Activated gamma-delta T cell treated with Interleukin-2 at 50 U/mL for 16 hours (primary cell): ENCODE measurements at places on chromosomes 5 and 9.

- no peak for DNase-seq
Observed at GRCh38 chr5:10984021-10984715, 223.1 kb upstream of the DAP start.

- DNase-seq: no peak
Observed at GRCh38 chr5:143551820-143552251, 148.3 kb upstream of the NR3C1 start.

GRCh38 chr5:134994560-134995156 is 27.0 kb downstream of the CATSPER3 start:
- no peak for DNase-seq

DNA sequence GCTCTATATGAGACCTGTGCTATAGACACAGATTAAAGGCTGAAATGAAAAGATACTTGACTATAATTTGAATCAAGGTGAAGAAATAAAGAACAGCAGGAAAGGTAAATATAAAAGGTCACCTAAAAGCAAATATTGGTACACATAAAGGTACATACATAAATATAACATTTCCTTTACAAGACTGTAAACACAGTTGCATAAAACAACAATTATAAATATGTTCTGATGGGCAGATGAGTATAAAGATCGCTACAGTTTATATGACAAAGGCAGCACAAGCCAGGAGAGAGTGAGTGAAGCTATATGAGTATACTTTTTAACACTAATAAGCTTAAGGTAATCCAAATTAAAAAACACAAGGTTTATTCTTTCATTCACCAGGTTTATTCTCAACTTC is 114.5 kb downstream of the OXCT1 start:
- DNase-seq: no peak

- no peak for DNase-seq
Observed at GRCh38 chr9:94721754-94722153, 4.7 kb upstream of the AOPEP start.

GRCh38 chr9:106929471-106930177 is 66.7 kb downstream of the ZNF462 start:
- DNase-seq: no peak

GRCh38 chr5:9895302-9895645 is 265.1 kb upstream of the TAS2R1 start:
- no peak for DNase-seq

GRCh38 chr5:123610665-123611405 is 98.9 kb downstream of the CSNK1G3 start:
- peak; percentile 11 for DNase-seq

DNA sequence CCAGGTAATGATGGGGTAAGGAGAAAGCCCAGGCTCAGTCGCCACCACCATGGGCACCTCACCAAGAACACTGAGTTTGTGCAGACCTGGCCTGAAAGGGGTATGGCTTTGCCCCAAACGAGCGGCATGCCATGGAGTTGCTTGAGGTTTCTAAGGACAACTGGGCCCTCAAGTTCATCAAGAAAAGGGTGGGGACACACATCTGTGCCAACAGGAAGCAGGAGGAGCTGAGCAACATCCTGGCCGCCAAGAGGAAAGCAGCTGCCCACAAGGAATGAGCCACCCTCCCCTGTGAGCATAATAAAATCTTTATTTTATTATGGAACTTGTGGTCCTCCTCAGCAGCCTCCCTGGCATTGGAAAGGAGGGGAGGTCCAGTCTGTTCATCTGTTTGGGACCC is 23.8 kb downstream of the CD14 start:
- DNase-seq: no peak

GRCh38 chr5:16321284-16321683 is 141.7 kb upstream of the MARCHF11 start:
- no peak for DNase-seq

- no peak for DNase-seq
Observed at GRCh38 chr5:67037171-67037570, 159.4 kb downstream of the CD180 start.

DNA sequence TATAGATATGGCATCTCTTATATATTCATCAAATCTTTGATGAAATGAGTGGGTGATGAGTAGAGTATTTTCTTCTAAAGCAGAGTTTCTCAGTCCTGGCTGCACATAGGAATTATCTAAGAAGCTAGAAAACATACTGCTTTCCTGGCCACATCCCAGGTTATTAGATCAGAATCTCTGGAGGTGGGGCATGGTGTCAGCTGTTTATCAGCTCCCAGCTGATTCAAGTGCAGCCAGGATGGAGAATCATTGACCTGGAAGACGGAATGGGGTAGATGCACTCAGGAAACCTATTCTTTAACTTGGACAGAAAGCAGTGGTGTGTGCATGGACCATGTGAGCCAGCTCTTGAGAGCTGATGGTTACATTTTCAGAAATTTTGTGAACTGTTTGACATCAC is 108.1 kb upstream of the IL6ST start:
- DNase-seq: no peak

DNA sequence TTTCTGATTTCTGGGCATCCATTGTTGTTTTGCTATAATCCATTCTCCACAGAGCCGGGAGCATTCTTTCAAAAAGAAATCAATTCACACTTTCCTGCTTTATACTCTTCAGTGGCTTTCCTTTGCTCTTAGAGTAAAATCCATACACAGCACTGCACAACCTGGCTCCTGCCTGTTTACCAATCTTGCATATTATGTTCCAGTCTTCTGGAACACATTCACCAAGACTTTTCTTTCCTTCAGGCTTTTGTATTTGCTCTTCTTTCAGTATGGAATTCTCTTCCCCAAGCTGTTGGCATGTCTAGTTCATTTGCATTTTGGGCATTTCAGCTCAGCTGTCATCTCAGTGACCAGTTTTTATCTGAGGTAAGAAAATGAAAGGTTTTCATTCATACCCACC is 6.3 kb downstream of the RFESD start:
- DNase-seq: no peak

DNA sequence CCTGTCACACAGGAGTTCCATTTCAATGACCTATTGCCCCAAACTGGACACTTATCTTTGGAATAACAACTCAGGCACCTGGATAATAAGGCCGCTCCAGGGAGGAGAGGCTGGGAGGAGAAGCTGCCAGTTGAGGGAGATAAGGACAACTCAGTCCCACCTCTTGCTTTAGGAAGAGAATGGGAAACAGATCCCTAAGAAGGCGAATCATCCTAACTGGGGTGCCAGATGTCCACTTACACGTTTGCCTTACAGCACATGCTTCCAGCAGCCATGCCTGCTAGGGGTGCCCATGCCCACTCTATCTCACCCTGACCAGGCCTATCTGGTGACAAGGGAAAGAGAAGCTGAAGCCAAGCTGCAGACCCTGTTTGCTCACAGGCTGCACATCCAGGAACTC is 6.5 kb downstream of the HK3 start:
- no peak for DNase-seq

GRCh38 chr9:69307446-69308205 is 17.4 kb upstream of the ENTREP1 start:
- no peak for DNase-seq

DNA sequence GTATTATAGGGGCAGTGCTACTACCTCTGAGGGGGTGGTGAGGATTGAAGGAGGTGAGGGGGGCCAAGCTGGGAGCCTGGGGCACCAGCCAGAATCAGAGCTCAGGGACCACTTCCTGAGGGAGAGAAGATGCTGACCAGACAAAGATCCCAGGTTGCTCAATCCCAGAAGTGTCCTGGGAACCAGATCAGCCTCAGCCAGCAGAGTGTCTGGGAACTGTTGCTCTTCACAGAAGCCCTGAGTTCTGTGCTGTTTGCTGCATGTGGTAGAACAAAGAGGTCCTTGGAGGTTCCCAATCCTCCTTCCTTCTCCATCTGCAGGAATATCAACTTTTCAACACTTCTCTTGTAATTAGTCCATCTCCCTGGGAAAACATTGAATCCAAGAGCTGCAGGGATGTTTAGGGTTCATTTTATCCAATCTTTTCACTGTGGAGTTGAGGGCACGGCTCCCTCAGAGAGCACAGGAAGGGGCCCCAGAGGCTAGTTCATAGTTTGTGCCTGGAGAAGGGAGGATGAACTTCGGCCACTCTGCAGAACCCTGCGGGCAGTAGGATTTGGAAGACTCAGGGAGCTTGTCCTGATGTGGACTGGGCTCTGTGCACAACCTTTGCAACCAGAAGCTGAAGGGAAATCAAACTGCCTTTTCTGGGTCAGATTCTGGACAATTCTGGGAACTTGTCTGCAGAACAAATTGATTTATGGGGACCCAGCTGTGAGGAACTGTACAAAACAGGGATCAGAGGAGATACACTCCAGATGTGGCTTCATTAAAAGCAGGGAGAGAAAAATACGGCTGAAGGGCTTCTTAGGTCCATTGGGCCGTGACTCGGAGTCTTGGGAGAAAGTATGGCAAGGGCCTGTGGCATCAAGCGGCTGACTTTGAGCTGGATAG is 57.1 kb downstream of the GALNT12 start:
- no peak for DNase-seq

DNA sequence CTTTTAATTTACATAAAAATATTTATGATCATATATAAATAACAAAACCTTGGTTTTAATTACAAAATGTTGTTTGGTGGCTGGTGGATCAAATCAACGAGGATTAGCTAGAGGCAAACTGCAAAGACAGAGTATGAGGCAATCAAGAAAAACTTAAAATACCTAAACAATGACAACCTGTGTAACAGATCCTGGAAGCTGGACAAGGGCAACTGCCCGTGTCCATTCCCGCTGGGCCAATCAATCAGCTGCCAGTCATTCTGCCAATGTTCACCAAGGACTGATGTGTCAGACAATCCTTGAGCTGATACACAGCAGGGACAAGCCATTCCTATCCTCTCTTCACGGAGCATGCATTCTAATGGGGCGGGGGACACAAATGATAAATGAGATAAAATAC is 3.2 kb upstream of the TENT4A start:
- DNase-seq: no peak

GRCh38 chr5:133525126-133525525 is 87.2 kb downstream of the FSTL4 start:
- no peak for DNase-seq

DNA sequence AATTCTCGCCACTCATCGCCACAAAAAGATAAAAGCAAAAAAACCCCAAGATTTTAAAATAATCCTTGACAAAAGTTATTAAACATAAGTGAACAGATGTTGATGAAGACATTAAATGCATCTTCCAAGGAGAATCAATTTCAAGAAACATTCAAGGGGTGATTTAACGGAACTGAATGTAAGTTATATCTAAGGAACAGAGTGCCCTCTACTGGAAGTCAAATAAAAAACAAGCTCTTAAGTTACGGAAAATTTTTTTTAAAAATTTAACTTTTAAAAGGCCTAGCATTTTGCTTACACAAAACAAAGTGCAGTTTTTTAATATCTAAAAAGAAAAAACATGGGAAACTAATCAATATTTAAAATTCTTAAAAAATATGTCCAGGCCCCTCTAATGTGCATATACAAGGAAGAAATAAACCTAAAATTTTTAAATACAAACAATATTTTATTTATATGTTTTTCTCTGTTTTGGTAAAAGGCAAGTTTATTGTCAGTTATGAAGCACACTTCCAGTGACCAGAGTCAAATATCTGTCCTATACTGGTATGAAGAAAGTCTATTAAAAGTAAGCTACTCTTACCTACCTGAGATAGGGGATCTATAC is 28.0 kb downstream of the TEX10 start:
- no peak for DNase-seq

GRCh38 chr9:126423916-126424185 is 97.2 kb downstream of the MVB12B start:
- no peak for DNase-seq
